ENCODE measurements at places on chromosomes 2 and 18.

GRCh38 chr2:100610381-100610831, 47.6 kb downstream of the PDCL3 start:
- no peak for DNase-seq

DNA sequence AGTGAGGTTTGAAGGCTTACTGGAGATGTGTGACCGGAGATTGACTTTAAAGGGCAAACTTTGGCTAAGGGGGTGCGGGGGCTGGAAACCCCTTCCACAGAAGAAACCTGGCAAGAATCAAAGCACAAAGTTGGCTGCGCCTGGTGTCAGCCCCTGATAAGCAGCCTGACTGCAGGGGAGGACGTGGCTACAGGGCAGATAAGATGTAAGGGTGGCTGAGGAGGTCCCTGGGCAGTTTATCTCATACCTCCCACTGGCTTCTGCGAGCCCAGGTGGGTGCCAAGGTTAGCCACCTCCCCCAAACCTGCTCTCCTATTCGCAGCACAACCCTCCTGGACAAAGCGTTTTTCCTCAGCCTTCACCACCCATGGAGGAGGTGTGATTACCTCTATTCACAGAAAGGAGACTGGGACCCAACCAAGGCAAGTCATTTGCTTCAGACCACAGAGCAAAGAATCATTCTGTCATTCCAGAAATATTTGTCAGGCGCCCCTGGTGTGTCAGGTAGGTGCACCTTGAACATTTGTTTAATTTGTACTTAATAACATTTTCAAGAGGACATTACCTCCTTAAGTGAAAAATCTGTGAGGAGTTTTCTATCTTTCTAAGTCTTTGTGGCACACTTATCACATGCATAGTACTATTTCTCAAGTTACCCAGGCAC, 73.1 kb upstream of the IL1R1 start:
- DNase-seq: no peak

- DNase-seq: no peak
Observed at GRCh38 chr2:32463110-32463509, 106.3 kb downstream of the BIRC6 start.

DNA sequence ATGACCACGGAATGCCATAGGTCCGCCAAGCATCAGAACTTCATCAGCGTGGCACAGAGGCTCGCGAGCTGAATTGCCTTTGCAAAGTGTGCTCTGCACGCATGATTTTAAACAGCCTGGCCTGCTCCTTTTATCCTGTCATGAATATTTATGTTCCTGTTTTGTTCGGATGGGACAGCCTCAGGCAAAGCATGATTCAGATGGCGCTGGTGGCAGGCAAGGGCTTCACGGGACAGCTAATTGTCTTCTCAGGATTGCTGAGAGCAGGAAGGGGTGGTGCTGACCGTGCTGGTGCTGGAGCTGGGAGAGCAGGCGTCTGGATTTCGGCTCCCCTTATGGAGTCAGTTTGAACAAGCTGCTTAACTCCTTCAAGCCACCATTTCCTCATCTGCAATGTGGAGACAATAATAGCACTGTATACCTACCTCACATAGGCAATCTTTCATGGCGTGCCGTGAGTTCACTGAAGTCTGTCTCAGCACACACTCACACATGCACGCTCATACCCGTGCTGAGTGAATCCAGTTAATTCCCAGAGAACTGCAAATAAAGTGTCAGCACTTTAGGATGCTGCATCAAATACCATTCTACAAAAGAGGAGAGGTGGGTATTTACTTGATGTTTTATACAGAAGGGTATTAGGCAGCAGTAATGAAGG, 79.7 kb upstream of the APCDD1 start:
- no peak for DNase-seq

Measured in DMS79 (cell line).